ENCODE measurements at places on chromosomes 1 and 21. TPM values are rescaled to one million over a fixed set of nuclear protein-coding genes. Genes with fewer than 3 reads are reported as not detected.

Gene KRTAP19-3
- not detected for total RNA-seq

Gene ELF3
- total RNA-seq, result 287 TPM

Gene TMPRSS15
- not detected for total RNA-seq

Gene TEDDM1
- not detected for total RNA-seq

Gene MIXL1
- total RNA-seq, result not detected

Gene ARMH1
- not detected for total RNA-seq

Gene RSPO1
- total RNA-seq, result 23.3 TPM

Gene LCK
- 6.4 TPM for total RNA-seq

Gene CHAF1B
- 1.7 TPM for total RNA-seq

Gene KRTAP19-1
- not detected for total RNA-seq

Gene CADM3
- 23.8 TPM for total RNA-seq

Gene PODN
- 207 TPM for total RNA-seq

- H3K27me3 ChIP-seq, result peaks cover 9% of the 10 kb centered on the region
- no peak overlapping the region for H3K27ac ChIP-seq
- no peak for DNase-seq
- peaks cover 24% of the 10 kb centered on the region for H3K4me1 ChIP-seq
Observed at GRCh38 chr1:11645670-11646265, 8.5 kb downstream of the FBXO2 start.

- no peak overlapping the region for H3K27ac ChIP-seq
- no peaks in the 10 kb centered on the region for H3K27me3 ChIP-seq
- no peak overlapping the region for H3K4me3 ChIP-seq
- H3K36me3 ChIP-seq, result no peaks in the 10 kb centered on the region
- H3K4me1 ChIP-seq, result peaks cover 48% of the 10 kb centered on the region
- no peak for DNase-seq
Observed at GRCh38 chr1:19315378-19316198, 3.5 kb downstream of the SLC66A1 start.

DNA sequence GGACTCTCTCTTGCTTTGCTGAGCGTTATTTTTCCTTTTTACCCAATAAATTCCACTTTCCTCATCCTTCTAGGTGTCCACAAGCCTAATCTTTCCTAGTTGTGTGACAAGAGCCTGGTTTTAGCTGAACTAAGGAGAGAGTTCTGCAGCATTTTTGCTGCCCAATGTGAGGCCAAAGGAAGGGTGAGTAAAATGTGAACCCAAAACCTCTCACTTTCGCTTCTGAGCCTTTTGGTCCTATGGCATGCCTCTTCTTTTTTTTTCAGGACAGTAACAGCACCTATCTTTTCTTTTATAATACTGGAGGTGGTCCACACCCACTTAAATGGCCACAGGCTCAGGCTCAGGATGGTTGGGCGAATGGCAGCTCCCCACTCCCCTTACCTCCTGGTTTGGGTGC lies 111.1 kb downstream of the COP1 start:
- no peak for DNase-seq
- H3K36me3 ChIP-seq, result peaks cover 4% of the 10 kb centered on the region
- no peaks in the 10 kb centered on the region for H3K4me1 ChIP-seq
- H3K27ac ChIP-seq, result no peak overlapping the region

GRCh38 chr21:34534522-34534921 lies 22.5 kb upstream of the KCNE1 start:
- H3K27ac ChIP-seq, result no peak overlapping the region
- H3K4me1 ChIP-seq, result no peaks in the 10 kb centered on the region
- DNase-seq, result no peak
- no peaks in the 10 kb centered on the region for H3K36me3 ChIP-seq
- no peak overlapping the region for H3K4me3 ChIP-seq

DNA sequence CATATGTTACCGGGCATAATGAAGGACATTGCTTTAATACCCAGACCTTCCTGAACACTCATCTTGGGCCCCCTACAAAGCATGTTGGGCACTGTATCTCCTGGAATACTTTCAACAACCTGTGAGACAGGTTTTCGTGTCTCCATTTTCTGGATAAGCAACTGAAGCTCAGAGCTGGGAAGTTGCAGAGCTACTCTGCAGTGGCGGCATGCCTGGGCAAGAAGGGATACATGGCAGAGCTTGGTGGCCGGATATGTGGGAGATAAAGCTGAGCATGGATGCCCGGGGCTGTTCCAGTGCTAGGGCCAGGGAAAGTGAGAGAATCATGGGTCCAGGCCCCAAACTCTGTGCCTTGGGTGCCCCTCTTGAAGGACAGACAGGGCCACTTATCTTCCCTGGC lies 71.6 kb upstream of the KCND3 start:
- no peaks in the 10 kb centered on the region for H3K36me3 ChIP-seq
- H3K4me1 ChIP-seq, result peaks cover 9% of the 10 kb centered on the region
- H3K4me3 ChIP-seq, result no peak overlapping the region
- no peaks in the 10 kb centered on the region for H3K27me3 ChIP-seq
- H3K27ac ChIP-seq, result no peak overlapping the region

GRCh38 chr1:172629638-172630037 lies 29.3 kb upstream of the FASLG start:
- no peaks in the 10 kb centered on the region for H3K36me3 ChIP-seq
- DNase-seq, result no peak
- no peaks in the 10 kb centered on the region for H3K27me3 ChIP-seq
- H3K27ac ChIP-seq, result no peak overlapping the region
- H3K4me1 ChIP-seq, result no peaks in the 10 kb centered on the region

- H3K27ac ChIP-seq, result no peak overlapping the region
- no peak for DNase-seq
- H3K27me3 ChIP-seq, result no peaks in the 10 kb centered on the region
Observed at GRCh38 chr1:34054920-34055319, 110.1 kb downstream of the CSMD2 start.

- no peak overlapping the region for H3K4me3 ChIP-seq
- H3K4me1 ChIP-seq, result peaks cover 6% of the 10 kb centered on the region
- no peaks in the 10 kb centered on the region for H3K27me3 ChIP-seq
- DNase-seq, result no peak
Observed at GRCh38 chr1:244868484-244869363, 4.4 kb upstream of the HNRNPU start.

DNA sequence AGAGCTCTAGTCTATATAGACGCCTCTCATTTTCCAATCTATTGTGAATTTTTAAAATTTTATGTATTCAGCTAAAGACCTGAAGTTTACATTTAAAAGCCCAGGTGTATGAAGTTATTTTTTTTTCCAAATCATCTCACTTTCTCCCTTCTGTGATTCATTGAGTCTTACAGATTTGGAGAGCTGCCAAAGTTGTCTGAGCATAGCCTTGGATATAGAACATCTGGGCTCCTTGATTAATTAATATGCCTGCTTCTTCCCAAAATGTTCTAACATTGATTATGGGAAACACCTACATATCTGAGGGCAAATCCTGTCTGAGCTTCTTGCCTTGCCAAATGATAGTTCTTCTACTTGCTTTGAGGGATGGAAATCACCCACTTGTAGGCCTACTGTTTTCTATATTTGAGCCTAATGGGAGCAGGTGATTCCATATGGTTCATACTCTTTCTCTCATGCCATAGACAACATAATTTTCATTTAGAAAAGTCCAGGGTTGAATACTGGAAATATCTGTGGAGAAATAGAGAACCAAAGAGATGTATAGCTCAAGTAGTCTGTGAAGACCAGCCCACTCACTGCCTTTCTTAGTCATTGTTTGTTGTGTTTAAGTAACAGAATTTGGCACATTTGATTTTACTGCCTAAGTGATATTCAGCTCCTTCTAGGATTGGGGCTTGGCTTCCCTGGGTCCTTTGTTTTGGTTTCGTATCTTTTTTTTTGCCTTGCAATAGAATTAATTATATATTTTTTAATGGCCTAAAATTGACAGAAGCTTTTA lies 46.2 kb downstream of the MACF1 start:
- DNase-seq, result no peak
- no peaks in the 10 kb centered on the region for H3K36me3 ChIP-seq
- H3K27me3 ChIP-seq, result no peaks in the 10 kb centered on the region
- peaks cover 34% of the 10 kb centered on the region for H3K4me1 ChIP-seq
- no peak overlapping the region for H3K27ac ChIP-seq
- H3K4me3 ChIP-seq, result no peak overlapping the region

DNA sequence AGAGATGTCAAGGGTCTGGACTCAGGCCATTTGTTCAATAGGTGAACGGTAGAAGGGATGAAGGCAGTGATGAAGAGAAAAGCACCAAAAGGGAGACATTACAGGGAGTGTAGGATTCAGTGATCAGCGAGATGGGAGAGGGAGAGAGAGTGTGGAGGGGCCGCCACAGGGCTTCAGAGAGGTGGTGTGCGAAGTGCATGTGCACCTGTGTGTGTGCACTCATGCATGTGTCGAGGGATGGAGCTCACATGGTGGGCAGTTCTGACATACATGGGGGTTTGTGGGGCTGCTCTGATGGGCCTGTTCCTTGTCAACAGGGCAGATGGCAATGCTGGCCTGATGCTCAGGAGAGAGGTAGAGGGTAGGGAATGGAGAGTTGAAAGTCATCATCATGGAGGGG lies 11.4 kb upstream of the KCNA2 start:
- no peak for DNase-seq
- no peak overlapping the region for H3K27ac ChIP-seq
- no peak overlapping the region for H3K4me3 ChIP-seq

DNA sequence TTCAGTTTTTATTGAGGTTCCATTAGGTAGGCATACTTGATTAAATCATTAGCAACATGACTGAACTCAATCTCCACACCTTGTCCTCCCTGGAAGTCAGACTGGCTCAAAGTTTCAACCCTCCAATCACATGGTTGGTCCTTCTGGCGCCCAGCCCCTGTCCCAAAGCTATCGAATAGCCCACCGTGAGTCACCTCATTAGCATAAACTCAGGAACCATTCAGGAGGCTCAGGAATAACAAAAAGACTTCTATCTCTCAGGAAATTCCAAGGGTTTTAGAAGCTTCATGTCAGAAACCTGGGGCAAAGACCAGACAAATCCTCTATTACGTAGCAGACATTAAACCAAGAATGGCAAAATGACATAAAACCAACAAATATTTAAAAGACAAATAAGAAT lies 78.6 kb downstream of the RGS2 start:
- no peaks in the 10 kb centered on the region for H3K27me3 ChIP-seq
- no peaks in the 10 kb centered on the region for H3K36me3 ChIP-seq
- peaks cover 9% of the 10 kb centered on the region for H3K4me1 ChIP-seq
- H3K4me3 ChIP-seq, result no peak overlapping the region
- no peak for DNase-seq

- no peaks in the 10 kb centered on the region for H3K36me3 ChIP-seq
- no peaks in the 10 kb centered on the region for H3K27me3 ChIP-seq
- H3K4me1 ChIP-seq, result no peaks in the 10 kb centered on the region
- DNase-seq, result no peak
- no peak overlapping the region for H3K4me3 ChIP-seq
Observed at GRCh38 chr1:36530261-36530660, 47.5 kb upstream of the CSF3R start.

DNA sequence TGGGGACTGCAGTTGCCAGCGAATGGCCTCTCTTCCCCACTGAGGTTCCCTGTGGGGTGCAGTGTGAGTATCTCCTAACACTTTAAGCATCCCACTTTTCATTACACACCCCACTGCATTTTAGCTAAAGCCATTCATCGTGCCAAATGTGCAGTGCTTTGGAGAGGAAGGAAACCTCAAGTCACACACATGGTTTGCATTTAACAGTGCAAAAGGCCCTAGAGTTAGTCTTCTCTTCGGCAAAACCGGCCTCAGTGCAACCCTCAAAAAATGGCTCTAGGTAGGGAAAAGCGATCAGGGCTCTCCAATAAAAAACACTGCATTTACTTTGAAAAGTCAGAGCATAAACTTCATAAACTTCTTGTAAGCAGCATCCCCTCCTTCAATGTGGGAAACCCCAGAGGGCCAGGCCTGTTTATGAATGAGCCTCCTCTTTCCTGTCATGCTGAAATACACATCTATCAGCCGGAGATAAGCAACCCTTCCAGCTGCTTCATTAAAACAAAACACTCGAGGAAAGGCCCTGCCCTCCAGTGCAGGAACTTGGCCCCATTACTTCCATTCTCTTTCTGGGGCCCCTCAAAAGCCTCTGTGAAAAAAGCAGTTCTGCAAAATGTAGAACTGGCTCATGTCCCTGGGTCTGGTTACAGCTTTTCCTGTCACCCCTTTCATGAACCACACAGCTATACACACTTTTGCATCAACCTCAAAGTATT lies 184.0 kb downstream of the CDC7 start:
- H3K27me3 ChIP-seq, result no peaks in the 10 kb centered on the region
- H3K36me3 ChIP-seq, result peaks cover 15% of the 10 kb centered on the region
- DNase-seq, result no peak
- peak overlapping the region; percentile 79 for H3K27ac ChIP-seq
- no peak overlapping the region for H3K4me3 ChIP-seq

GRCh38 chr1:166673722-166674121 lies 165.6 kb upstream of the POGK start:
- no peak overlapping the region for H3K4me3 ChIP-seq
- no peaks in the 10 kb centered on the region for H3K27me3 ChIP-seq
- H3K27ac ChIP-seq, result no peak overlapping the region
- H3K4me1 ChIP-seq, result no peaks in the 10 kb centered on the region
- DNase-seq, result no peak

DNA sequence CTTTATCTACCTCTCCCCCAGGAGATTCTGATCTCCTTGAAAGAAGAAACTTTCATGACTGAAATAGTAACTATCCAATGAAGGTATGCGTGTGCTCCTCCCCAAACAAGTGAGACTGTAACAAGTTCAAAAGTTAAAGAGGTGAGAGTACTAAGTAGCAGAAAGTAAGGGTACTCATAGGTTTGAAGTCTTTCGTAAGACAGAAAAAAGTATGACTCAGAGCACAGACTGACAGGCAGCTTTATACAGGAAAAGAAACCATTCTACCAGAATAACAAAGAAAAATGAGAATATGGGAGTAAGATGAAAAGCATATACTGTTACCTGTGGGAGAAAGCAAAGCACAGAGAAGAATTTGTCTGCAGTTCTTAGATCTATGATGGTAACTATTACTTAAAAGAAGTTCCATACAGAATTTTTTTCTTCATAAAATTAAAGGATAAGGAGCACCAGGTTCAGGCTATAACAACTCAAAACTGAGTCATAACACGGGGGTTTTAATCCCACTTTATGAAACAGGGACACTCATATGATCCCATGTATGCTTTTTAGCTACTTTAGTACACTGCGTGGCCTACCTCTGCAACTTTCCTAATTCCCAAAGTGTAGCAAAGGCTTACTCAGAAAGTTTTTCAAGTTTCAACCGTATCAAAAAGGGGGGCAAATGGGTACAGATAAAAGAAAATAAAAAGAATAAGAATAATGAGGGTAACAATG lies 52.0 kb downstream of the FOXJ3 start:
- no peaks in the 10 kb centered on the region for H3K36me3 ChIP-seq
- no peak overlapping the region for H3K4me3 ChIP-seq
- H3K27me3 ChIP-seq, result no peaks in the 10 kb centered on the region
- no peak overlapping the region for H3K27ac ChIP-seq
- peaks cover 29% of the 10 kb centered on the region for H3K4me1 ChIP-seq

- no peaks in the 10 kb centered on the region for H3K4me1 ChIP-seq
- no peaks in the 10 kb centered on the region for H3K36me3 ChIP-seq
- H3K27me3 ChIP-seq, result no peaks in the 10 kb centered on the region
- no peak for DNase-seq
- H3K27ac ChIP-seq, result no peak overlapping the region
Observed at GRCh38 chr1:110259770-110260169, 49.7 kb downstream of the KCNC4 start.

- no peaks in the 10 kb centered on the region for H3K36me3 ChIP-seq
- no peak overlapping the region for H3K4me3 ChIP-seq
- no peaks in the 10 kb centered on the region for H3K27me3 ChIP-seq
- DNase-seq, result no peak
- H3K4me1 ChIP-seq, result peaks cover 11% of the 10 kb centered on the region
Observed at GRCh38 chr1:236507022-236507700, 16.6 kb upstream of the LGALS8 start.

GRCh38 chr1:173888749-173889148 lies 20.6 kb downstream of the ZBTB37 start:
- no peak for DNase-seq
- H3K4me3 ChIP-seq, result no peak overlapping the region
- H3K36me3 ChIP-seq, result peaks cover 16% of the 10 kb centered on the region
- H3K4me1 ChIP-seq, result no peaks in the 10 kb centered on the region
- H3K27me3 ChIP-seq, result no peaks in the 10 kb centered on the region
- H3K27ac ChIP-seq, result no peak overlapping the region

All from vagina (tissue), 2 donors.